ENCODE measurements at places on chromosomes 16 and 17.

GRCh38 chr17:32976605-32977004 lies 15.0 kb upstream of the SPACA3 start:
- no peak for DNase-seq

DNA sequence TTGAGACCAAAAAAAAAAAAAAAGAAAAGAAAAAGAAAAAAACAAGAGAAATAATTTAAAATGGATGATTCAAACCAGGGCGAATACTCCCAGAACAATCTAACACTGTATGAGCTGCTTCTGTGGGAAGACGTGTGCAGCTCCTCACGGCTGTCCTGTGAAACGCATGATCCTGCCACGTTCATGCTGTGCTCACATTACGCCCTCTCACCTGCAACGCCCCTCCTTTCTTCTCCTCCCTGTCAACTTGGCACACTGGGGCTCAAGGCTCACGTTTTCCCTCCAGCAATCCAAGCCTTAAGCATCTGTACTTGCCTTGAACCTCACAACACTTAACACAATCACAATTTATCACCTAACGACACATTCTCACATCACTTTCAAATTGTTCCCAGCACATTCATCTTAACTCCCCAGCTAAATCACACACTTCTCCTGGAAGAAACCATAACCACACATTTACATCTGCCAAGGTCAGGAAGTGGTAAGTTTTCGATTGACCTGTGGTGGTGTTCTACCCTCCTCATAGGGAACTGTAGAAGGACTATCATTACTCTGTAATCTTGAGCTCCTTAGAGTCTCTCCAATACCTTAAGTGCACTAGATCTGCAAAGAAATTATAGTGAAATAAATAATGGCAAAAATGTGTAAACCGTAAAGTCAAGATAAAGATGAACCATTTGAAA lies 29.1 kb downstream of the MBTPS1 start:
- no peak for DNase-seq

GRCh38 chr16:6955303-6955702 lies 377.3 kb upstream of the RBFOX1 start:
- no peak for DNase-seq

DNA sequence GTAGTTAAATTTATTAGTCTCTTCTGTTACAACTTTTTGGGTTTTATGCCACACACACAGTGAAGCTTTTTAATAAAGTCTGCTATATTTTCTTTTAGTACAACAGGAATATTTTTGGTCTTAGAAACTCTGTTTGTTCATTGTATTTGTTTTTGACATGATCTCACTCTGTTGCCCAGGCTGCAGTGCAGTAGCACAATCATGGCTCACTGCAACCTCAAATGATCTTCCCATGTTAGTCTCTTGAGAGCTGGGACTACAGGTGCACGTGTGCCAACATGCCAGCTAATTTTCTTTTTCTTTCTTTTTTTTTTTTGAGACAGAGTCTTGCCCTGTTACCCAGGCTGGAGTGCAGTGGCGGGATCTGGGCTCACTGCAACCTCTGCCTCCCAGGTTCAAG lies 27.1 kb downstream of the PPM1D start:
- no peak for DNase-seq

- DNase-seq: peak; percentile 80
These were observed 5.4 kb downstream of the MYO1C start for GRCh38 chr17:1486802-1487695.

DNA sequence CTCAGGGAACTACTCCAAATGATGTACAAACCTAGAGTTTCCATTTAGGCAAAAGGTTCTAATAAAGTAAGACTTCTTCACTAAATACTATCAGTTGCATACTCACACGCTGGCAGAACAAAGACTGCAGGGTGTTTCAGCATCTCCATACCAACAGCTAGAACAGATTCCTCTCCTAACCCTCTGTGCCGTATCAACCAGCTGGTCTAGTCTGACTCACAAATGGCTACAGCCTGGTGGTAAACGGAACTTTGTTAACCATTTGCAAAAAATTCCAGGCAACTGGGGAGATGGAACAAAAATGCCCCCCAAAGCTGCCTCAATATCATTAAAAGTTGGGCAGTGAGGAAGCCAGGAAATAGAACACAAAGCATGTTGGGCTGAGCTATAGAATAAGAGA lies 217.1 kb downstream of the GRIN2A start:
- no peak for DNase-seq

DNA sequence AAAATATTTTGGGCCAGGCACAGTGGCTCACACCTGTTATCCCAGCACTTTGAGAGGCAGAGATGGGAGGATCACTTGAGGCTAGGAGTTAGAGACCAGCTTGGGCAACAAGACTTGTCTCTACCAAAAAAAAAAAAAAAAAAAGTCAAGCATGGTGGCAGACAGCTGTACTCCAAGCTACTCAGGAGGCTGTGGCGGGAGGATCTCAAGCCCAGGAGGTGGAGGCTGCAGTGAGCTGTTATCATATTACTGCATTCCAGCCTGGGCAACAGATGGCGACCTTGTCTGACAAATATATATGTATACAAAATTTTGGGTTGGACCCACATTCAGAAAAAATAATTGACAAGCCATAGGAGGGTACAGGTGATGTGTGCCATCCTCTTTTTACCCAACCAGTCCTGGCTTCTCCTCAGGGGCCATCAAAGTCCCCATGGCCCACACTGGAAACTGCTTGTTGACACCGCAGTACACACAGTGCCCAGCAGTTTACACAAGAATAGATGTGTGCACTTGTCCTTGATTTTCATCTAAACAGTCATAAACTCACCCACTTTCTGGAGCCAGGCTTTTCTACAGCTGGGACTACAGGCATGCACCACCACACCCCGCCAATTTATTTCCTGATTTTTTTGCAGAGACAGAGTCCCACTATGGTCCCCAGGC lies 1.7 kb downstream of the CES2 start:
- no peak for DNase-seq

DNA sequence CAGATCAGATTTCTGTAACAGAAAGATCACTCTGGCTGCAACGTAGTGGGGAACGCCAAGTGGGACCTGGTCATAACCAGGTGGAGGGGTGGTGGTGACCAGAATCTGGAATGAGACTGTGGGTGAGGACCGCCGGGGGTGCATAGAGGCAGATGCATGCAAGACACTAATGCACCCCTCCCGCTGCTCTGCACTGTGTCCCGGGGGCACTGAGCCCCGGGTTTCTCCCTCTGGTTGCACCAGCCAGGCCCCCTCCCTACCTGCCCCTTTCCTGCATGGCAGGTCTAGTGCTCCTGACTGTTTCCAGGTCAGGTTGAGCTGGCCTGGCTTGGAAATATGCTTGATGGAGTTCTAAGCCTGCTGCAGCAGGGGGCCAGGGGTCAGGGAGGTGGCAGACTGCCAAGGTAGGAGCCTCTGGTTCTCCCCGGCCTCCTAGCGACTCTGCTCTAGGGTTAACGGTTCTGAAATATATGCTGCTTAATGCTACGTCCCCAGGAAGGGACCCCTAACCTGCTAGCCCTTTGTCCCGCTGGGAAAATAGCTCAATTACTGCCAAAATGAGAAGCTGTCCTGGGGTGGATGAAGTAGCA lies 94.3 kb downstream of the SDK2 start:
- no peak for DNase-seq

DNA sequence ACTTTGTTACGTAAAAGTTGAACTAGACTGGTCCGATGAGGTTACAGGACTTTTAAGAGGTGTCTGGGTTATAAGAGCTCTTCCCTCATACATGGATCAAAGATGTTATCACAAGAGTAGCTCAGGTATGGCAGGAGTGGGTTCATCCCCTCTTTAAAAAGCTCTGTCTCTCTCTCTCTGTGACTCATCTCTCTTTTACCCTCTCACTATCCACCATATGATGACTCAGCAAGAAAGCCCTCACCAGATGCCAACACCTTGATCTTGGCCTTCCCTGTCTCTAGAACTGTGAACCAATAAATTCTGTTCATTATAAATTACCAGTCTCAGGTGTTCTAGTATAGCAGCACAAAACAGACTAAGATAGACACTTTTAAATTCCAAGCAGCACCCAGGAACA lies 1.9 kb upstream of the CLEC19A start:
- no peak for DNase-seq

- peak; percentile 43 for DNase-seq
These were observed 44.5 kb downstream of the LAT start for GRCh38 chr16:29029168-29029994.

GRCh38 chr17:74800531-74800930 lies 24.4 kb upstream of the NAT9 start:
- DNase-seq: no peak

DNA sequence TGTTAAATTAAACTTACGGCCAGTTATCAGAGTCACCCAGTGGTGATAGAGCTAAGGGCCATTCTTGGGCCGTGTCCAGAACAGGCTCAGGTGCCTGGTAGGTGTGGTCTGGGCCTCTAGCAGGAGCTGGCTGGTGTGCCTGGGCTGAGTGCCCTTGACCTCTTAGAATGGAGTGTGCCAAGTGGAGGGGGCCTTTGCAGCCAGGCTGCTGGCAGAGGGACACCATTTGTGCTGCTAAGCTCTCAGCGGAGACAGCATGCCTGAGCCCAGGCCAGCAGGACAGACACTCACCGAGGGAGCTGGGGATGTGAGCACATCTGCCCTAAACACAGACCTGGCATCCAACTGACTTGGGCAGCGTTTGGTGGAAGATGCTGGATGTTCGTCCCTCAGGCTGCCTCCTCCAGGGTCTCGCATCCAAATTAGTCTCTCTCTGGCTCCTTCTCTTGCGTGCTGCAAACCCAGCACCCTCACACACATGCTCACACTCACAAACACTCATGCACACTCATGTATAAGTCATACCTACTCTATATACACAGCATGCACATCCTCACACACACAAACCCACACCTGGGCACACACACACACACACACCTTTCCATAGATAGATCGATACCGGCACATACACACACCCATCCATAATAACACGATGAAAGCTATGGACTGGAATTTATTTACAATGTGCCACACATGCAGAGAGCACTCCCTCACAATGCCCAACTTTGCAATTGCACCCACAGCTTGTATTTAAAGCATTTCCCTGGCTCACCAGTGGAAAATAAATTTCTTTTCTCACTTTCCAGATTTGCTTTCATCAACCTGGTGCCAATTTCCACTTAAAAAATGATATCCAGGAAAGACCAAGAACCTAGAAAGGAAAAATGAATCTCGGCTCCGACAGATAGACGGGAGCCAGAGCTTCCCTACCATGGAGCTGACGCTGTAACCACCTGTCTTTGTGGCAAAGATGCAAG lies 33.6 kb upstream of the CDH5 start:
- no peak for DNase-seq

DNA sequence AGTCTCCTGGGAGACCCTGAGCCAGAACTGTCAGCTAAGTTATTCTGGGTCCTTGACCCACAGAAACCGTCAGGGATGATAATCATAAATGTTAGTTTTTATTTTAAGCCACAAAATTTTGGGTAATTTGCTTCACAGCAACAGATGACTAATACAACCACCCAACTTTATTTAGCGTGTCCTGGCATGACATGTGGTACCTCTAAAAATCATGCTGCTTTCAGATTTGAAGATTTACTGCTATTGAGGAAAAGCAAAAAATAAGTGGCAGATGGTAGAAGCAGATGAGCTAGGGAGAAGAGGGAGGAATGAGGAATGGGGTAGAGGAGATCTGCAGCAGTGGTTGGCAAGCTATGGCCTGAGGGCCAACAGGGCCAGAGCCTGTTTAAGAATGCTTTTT lies 90.4 kb downstream of the TMEM100 start:
- DNase-seq: no peak

- DNase-seq: no peak
These were observed 32.9 kb downstream of the PCTP start for GRCh38 chr17:55783684-55784245.

DNA sequence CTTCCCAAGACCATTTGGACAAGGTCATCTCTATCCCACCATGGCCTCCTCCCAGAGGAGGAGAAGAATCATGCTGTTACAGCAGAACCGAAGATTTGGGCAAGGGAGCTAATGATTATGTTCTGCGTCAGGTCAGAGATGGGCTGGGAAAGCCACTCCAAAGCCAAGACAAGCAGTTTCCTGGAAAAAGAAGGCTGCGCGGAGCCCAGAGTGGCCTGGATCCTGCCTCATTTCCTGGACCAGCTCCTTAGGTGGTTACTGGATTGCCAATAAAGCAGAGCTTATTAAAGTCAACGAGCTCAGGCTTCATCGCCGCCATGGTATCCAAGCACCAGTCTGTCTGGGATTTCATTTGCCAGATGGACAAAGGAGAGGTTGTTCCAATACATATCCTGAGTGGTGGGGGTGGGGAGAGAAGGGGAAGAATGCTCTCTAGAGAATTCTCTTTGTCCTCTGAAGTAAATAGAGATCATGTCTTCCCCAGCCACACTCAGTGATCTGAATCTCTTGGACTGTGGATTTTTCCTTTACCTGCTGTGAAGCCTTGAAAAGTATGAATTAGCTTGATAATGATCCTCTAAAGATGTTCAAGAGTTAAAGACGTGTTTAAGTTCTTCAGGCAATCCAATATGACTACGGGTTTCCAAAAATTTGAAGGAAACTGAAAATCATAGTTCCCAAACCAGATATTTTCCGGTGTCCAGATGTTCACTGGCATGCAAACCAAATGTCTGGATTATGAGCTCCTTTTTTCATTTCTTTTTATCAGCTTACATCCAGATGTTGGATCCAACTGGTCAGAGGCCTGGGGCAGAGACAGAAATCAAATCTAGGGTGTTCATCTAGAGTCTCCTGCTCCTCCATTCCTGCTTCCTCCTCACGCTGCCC lies 17.7 kb downstream of the PRAC1 start:
- DNase-seq: no peak

GRCh38 chr17:82876602-82877379 lies 37.0 kb upstream of the ZNF750 start:
- DNase-seq: no peak

DNA sequence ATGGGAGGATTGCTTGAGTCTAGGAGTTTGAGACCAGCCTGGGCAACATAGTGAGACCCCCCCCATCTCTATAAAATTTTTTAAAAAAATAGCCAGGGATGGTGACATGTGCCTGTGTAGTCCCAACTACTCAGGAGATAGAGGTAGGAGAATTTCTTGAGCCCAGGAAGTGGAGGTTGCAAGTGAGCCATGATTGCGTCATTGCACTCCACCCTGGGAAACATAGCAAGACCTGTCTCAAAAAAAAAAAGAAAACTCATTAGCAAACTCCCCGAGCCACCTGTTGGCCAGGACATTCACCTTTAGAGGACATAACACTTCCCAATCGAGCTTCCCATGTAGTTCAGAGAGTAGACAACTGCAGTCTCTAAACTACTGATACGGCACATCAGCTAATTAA lies 274.2 kb downstream of the ABCC12 start:
- DNase-seq: no peak

- peak; percentile 50 for DNase-seq
These were observed 11.0 kb downstream of the DNASE1 start for GRCh38 chr16:3665508-3665907.

DNA sequence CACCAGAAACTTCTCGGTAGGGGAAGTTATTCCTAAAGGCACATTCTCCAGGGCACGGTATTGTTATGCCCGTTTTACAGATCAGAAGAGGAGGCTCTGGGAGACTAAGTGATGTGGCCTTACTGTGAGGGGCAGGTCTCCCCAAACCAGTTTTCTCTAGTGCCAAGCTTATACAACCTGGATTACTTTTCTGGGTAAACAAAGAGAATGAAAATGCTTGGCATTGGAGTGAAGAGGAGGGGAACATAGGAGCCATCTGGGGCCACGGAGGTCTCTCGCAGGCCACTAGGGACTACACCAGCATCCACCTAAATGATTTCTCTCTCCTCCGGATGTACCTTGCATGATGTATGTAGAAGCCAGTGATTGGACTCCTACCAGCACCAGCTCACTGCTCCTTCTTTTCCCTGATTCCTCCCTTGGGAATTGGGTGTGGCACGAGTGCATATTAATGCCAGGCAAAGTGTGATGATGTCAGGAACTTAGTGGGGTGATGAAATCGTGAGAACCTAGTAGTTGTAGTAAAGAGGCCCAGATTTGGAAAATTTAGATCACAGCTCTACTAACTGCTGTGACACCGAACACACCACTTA lies 674 bp downstream of the TOM1L1 start:
- no peak for DNase-seq
